CD4-positive, alpha-beta T cell treated with Interleukin-4 for 4 hours (primary cell): ENCODE measurements at places on chromosomes 7 and 10.

DNA sequence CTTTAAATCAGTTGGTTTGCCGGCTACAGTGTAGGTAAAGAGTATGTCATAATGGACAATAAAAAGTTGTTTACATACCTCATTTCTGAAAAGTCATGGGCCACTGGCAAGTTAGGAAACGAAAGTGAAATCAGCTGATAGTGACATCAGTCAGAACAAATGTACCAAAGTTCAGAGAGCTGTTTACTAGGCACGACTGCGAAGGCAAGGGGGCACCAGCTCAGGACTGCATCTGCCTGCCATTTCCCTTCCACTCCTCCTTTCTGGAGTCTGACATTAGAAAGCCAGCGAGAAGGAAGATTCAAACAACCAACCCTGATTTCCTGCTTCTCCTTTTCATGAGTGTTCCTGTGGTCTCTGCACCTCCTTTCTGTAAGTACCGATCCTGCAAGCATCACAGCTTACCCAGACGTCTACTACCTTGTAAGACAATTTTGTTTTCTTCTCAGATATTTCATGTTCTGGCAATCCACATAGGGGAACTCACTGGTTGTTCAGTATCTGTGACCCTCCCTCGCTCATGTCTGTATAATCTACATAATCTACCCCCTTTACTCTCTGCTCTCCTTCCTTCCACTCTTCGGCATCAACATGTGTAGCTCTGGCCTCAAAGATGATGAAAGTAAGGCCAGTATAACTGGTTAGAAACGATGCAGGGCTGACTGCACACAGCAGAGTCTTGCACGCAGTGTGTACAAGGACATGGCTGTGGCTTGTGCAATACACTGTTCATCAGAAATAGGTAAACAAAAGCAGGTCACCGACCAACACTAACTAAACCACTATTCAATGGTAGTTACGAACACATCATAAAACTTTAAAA lies at the start of gene TMEM140:
TSS of gene TMEM140 (plus strand) at position 174 of the 823 bp plus-strand sequence. CDS start 16,370 bp downstream, outside the sequence.
- DNase-seq = peak; percentile 79

DNA sequence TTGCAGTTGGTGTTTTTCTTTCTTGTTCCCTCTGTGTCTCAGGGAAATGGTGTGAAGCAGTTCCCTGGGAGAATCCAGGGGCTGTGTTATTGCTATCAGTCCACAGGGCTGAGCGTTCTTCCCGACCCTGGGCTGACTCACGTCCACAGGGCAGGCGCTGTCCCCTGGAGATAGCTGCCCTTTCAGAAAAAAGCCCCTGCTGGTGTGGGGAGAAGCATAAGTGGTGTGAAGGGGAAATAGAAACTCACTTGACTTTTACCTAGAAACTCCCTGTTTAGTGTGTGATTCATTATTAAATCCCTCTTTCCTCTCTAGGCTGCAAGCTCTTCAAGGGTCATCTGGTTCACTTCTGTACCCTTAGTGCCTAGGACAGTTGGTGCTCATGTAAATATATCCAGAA lies 63.3 kb upstream of the SMNDC1 start:
- no peak for DNase-seq

DNA sequence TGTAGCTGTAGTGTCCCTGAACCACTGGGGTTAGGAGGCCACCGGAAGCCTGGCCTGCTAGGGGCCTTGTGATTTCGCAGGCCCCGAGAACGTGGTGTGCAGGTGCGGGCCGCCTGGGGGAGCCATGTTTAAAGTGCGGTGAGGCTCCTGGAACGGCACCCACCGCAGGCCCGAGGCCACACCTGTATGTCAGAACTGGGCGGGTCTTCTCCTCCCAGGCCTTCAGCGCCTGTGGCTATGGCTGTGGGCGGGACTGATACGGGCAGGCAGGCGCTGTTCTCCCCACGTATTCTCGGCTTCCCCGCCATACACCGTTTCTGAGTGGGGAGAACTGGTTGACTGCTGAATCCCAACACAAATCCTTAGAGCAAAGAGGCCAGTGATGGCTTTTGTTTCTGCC lies 74.8 kb downstream of the DNAJB6 start:
- peak; percentile 52 for DNase-seq

GRCh38 chr7:105011141-105011830 lies 2.7 kb upstream of the KMT2E start:
- DNase-seq = no peak

DNA sequence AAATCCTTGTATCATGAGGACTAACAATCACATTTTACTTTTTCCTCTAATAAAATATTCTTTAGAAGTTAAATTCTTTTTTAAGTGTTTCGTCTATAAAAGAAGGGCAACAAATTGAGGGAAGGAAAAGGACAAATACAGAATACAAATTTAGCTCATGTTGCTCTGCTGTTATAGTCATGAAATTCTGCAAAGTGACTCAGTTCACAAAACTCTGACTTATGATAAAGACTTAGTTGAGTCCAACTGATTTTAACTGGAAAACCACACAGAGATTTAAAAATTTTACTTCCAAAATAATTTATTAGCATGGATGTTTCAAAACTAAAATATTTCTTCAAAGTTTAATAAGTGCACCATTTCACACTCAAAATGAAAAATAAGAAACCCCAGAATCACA lies 75.0 kb upstream of the GPR22 start:
- no peak for DNase-seq

DNA sequence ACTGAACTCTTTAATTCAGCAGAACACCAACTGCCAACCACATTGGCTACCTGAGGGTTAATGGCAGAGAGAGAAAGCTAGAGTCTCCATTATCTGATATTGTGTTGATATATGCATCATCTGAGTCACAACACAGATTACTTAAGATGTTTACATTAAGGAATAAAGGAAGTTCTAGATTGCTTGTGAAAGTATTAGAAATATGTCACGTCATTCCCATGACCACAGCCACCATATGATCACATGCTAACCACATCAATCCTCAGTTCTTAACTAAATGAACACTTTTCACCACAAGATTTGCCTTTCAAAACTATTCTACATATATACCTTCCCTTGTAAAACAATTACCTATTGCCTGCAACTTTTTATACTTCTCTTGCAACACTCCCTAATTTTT lies 337.9 kb downstream of the FGFR2 start:
- no peak for DNase-seq

DNA sequence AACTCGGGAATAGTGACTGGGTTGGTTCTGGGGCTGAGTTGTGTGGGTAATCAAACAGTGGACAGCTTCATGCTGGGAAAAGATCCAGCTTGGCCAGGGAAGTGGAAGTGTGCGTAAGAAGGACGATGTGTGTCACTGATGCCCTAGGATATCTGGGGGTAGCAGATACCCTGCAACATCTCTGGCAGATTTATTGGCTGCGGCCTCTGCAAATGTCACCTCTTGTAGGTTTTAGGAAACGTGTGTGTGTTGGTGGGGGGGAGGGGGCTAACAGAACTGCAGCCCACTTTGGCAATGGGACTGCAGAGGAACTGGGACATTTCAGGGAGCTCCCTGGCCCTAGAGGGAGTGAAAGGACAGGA lies 965 bp upstream of the AGAP3 start:
- DNase-seq = no peak
